Activated CD4-positive, alpha-beta T cell treated with anti-CD3 and anti-CD28 coated beads, Interleukin-2, Interleukin-4, amounts not matched to agents 100 ng/mL and 50 ng/mL, durations not matched to agents 16 hours and 8 hours (primary cell): ENCODE measurements at places on chromosomes 7 and 10.

GRCh38 chr10:112963835-112964234 lies 13.8 kb downstream of the TCF7L2 start:
- no peak for DNase-seq

DNA sequence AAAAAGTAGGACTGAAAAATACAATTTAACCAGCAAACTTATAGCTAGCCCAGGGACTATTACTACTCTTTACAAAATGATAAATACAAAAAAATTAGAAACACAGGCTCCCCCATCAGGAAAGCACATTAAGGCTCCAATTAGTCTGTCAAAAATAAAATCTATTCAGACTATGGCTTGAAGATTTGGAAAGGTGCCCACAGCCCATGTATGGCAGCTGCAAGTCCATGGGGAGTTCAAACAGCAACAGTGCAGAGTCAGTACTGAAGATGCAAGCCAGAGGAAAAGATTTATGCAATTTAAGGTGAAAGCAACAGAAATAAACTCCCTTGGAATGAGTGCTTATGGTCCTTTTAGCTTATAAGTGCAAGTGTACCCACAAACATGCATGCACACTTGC lies 29.7 kb downstream of the IMMP2L start:
- DNase-seq, result no peak

- DNase-seq, result no peak
These were observed 8.0 kb downstream of the VSTM4 start for GRCh38 chr10:49107111-49107886.

DNA sequence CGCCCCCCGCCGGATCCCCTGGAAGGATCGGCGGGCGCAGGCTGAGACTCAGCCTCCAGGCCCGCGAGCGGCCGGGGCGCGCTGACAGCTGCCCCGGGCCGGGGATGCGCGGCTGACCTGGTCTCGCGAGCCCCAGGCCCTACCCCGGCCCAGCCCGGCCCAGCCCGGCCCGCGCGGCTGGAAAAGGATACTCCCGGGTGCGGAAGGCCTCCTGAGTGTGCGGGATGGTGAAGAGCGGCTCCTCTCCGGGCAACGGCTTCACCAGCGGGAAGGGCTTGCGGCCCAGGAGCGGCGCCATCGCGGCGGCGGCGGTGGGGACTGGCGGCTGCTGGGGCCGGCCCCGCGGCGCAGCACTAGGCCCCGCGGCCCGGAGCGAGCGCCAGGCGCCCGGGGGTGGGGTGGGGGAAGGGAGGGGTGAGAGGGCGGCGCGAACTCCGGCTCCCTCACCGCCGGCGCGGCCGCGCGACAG lies 423 bp downstream of the BAZ1B start:
- no peak for DNase-seq

GRCh38 chr7:107924841-107925504 lies 34.0 kb downstream of the DLD start:
- DNase-seq, result peak; percentile 5

- no peak for DNase-seq
These were observed 50.7 kb downstream of the CYP2C9 start for GRCh38 chr10:94989192-94989591.
